NCI-H1694 (cell line): ENCODE measurements at places on chromosomes 13 and 19.

DNA sequence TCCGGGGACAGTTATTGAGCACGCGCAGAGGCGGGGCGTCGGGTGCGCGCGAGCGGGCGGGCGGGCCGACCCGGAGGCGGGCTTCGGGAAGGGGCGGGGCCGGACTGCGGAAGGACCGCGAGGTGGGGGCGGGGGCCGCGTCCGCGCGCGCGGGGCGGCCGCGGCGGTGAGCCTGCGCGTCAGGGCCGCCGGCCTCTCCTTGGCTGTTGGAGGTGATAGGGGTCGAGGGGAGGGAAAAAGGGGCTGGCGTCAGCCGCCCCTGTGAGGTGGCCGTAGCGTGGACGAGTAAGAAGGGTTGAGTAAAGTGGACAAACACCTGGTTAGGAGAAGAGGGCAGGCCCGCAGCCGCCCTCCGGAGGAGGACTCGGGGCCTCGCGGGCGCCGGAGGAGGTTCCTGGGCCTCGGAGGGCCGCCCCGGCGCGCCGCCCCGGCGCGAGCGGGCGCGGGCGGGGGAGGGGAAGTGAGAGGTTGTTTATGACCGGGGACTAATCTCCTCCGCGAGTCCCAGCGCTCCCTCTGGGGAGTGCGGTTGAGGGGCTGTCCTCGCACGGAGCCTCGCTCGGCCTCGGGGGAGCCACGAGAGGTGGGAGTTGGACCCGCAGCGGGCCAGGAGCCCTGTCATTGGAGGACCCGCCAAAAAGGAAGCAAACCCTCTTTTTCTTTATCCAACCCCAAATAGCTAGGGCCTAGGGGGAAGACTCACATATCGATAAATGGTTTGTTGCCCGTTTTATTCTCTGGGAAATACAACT, 547 bp upstream of the INTS6 start:
- peak; percentile 31 for DNase-seq

GRCh38 chr19:46731007-46731501, 14.1 kb upstream of the PRKD2 start:
- no peak for DNase-seq

- DNase-seq, result no peak
Measured at GRCh38 chr13:21133077-21133476, 43.3 kb downstream of the SKA3 start.

DNA sequence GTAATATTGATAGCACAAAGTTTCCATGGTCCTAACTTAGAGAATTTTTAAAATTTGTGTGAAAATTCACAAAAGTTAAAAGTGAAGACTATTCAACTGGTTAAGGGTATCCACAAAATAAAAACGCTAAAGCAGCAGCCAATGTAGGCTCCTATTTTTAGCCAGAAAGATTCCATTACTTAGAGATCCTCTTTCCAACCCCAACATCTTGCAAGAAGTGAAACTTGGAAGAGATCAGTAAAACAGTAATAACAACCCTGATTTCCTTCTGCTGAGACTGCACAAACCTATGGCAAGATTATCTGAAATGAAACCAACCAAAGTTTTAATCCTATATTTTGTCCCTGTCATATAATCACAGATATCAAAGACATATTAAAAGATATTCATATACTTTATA, 8.5 kb downstream of the TBC1D4 start:
- DNase-seq, result no peak

DNA sequence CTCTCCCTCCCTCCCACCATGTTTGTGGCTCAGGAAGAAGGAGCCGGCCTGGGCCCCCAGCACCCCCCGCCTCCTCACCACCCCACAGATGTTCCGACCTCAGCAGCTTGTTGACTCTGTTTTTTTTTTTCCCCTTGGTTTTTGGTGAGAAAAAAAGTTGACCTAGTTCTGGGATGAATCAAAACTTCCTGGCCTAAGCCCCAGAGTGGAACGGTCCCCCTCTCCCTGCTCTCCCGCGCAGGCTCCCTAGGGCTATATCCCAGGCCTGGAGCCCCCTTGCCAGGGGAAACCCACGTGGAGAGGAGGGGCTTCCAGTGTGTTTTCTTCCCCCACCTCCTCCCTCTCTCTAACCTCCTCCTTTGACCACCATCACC, 4.0 kb downstream of the COL5A3 start:
- DNase-seq, result no peak

GRCh38 chr13:28792992-28793391, 27.1 kb upstream of the MTUS2 start:
- no peak for DNase-seq

- no peak for DNase-seq
Measured at GRCh38 chr19:7681340-7682174, 924 bp downstream of the TRAPPC5 start.

- DNase-seq, result no peak
Measured at GRCh38 chr13:44136696-44137268, 236.8 kb upstream of the SERP2 start.

- peak; percentile 74 for DNase-seq
Measured at GRCh38 chr13:78680576-78681350, 21.8 kb upstream of the OBI1 start.

DNA sequence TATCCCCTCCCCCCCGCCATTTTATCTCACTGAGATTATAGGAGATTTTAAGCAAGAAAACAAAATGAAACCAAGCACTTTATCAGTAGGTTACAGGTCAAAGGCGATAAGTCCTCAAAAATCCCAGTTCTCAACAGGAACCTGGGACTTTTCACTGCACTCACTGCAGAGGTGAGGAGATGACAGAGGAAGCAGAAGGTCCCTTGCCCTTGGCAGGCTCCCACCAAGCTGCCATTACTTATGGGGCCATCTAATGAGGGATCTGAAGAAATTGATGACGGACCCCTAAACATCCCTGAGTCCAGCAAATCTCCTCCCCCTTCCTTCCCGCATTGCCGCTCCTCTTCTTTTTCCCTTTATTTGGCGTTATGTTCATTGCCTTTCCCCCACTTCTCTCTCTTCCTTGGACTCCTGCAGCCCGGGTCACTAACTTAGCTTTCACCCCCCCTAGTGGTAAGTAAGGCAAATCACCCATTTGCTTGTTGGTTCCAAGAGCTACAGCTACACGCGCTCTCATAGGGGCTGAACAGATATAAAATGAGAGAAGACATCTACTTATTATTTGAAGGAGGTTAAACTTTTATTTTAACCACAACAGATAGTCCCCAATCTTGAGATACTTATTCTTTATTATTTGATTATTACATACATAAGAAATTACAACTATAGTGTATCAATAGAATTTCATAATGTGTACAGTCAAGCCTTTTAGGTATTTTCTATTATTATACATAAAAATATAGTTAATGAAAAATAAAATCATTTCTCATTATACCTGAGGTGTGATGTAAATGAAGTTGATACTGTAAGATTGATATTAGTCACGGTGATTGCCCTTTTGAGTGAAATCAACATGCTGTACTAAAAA, 52.0 kb upstream of the ARGLU1 start:
- peak; percentile 28 for DNase-seq

GRCh38 chr19:23183251-23183650, 66.4 kb downstream of the ZNF730 start:
- no peak for DNase-seq

GRCh38 chr13:105952973-105953290, 582.5 kb downstream of the EFNB2 start:
- DNase-seq, result no peak

- peak; percentile 65 for DNase-seq
Measured at GRCh38 chr19:49106648-49107135, 7.5 kb upstream of the LIN7B start.

DNA sequence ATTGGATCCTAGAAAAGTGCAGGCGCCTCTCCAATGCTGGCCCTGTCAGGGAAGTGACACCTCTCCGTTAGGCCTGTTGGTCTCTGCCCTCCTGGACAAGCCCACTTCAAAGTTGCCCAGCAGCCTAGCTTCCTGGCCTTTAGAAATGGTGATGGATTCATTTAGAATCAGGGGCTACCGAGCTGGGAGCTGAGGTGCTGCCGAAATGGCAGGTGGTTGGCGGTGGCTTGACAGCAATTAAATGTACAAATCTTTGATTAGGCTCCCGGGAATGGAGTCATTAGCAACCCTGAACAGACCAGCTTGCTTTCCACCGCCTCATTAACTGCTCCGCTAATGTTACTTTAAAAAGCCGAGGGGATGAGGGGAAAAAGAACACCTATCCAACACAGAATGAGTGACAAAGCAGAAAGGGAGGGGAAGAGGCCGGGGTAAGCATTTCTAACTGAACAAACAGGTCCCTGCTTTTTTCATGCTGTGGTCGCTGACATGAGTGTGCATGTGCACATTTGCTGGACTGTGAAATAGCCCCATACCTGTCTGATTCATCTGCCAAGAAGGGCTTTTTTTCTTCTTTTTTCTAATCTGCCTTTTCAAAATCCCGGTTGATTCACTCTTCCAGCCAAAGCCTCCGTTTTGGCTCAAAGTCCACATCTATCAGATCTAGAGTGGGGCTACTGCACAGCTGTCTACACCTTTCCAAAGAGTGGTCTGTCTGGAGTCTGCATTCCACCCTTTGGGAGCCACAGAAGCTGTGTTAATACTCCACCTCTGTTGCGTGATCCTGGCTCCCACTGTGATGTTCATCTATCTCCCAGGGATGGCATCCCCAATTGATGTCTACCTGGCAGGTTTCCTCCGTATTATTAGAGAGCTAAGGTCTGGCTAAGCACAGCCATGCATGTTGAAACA, 431.9 kb downstream of the COG6 start:
- peak; percentile 95 for DNase-seq

DNA sequence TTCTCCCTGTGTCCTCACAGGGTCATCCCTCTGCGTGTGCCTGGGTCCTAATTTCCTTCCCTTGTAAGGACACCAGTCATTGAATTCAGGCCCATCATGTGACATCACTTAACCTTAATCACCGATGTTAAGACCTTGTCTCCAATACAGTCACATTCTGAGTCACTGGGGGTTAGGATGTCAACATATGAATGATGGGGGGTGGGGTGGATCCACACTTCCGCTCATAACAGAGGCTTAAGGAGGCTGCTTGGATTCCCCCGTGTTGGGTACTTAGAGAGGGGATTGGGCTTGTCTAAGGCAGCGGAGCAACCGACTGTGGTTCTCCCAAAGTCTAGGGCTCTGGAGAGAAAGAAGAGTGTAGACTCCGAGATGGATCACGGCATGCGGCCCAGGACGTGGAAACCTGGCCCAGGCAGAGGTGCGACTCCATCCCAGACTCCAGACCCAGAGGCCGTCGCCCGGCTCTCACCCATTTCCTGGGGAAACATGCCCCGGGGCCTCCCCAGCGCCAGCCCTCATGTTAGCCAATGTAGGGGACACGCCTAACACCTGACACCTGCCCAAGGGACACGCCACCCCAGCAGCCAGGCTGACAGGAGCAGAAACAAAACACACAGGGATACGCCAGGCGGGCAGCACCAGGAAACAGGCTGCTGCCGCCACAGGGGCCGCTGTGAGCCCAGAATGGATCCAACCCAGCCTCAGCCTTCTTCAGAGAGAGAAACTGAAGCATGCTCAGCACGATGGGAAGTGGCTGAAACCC, 17.1 kb upstream of the IGLON5 start:
- DNase-seq, result no peak

DNA sequence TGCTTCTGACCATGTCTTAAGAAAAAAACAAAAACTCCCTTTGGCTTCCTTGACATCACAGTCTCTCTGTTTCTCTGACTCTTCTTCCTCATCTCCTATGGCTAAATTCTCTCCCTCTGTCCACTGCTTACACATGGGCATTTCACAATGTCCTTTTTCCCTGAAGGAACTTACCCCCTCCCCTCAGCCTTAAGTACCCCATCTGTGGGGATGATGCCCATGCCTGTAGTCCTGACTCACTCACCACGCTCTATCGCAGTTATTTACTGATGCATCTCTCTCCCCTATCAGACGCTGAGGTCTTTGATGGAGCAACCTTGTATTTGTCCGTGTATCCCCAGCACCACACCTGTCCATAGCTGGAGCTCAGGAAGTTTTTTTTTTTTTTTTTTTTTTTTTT, 32.4 kb downstream of the ACTN4 start:
- no peak for DNase-seq

GRCh38 chr13:20157151-20157796, 3.6 kb downstream of the GJA3 start:
- DNase-seq, result no peak

GRCh38 chr13:27264648-27265047, 6.0 kb upstream of the RASL11A start:
- no peak for DNase-seq

DNA sequence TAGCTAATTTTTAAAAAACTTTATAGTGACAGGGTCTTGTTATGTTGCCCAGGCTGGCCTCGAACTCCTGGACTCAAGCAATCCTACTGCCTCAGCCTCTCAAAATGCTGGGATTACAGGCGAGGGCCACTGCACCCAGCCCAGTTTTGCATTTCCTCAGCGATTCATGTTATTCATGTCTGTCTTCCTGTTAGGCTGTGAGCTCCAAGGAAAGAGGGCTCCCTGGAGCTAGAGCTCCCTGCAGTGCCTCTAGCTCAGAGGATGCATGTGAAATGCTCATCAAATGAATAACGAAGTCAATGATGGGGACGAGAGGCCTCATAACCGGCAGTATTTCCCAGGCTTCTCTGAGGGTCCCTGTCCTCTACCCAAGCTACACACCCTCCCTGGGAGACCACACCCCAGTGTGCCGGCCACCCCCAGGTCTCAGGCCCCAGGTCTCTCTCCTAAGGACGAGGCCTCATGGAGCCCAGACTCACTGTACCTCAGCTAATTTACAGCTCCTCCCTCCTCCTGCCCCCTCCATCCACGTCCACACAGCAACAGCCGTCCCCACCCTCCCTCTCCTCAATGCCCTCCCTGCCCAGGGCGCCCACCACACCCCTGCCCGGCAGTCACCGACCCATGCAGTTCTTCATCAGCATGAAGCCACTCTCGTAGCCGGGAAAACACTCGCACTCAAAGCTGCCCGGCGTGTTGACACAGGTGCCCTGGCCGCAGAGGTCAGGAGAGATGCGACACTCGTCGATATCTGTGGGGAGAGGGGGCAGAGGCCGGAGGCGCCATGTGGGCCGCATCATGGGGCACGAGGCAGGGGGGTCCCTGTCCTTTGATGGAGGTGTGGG, 28.5 kb downstream of the FBN3 start:
- DNase-seq, result no peak

DNA sequence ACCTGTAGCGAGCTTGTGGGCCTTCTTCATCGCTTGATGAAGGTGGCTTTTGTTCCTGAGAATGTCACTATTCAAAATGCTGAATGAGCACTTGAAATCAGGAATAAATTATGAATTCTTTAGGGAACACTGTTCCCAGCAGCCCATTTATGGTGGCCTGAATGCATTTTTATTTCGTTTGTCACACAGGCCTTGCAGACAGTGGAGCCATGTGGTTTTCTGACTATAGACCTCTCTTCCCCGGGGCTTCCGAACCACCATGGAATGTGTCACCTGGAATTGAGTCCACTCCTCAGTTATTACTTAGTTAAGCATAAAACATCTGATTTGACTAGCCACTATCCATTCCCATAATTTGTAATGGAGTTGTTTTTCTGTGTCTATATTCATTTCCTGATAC, 396.9 kb downstream of the IRS2 start:
- DNase-seq, result no peak
